ENCODE measurements at places on chromosomes 12 and 14. TPM values are rescaled to one million over a fixed set of nuclear protein-coding genes. Genes with fewer than 3 reads are reported as not detected.

The PTPRQ gene
- not detected for total RNA-seq

The PTCSC3 gene
- total RNA-seq = not detected

The FOXN4 gene
- total RNA-seq = not detected

The KLRC1 gene
- 1.5 TPM for total RNA-seq

The RIPK3 gene
- 5.9 TPM for total RNA-seq

The TTC7B gene
- total RNA-seq = 5.0 TPM

The HOXC13 gene
- total RNA-seq = not detected

The JPH4 gene
- 0.13 TPM for total RNA-seq

The TARBP2 gene
- total RNA-seq = 64.3 TPM

The OR4K13 gene
- total RNA-seq = not detected

The SLC2A14 gene
- not detected for total RNA-seq

The KLHL42 gene
- total RNA-seq = 14.3 TPM

The CLEC4D gene
- total RNA-seq = not detected

The NUP107 gene
- total RNA-seq = 127 TPM

The SLC6A15 gene
- 0.11 TPM for total RNA-seq

The NRXN3 gene
- not detected for total RNA-seq

The EGLN3 gene
- 2.8 TPM for total RNA-seq

The DNAJC22 gene
- total RNA-seq = not detected

The HCFC2 gene
- total RNA-seq = 7.6 TPM

The DEPDC4 gene
- total RNA-seq = 1.2 TPM

The CD9 gene
- 1.6 TPM for total RNA-seq

The APAF1 gene
- 9.2 TPM for total RNA-seq

The SYCP3 gene
- not detected for total RNA-seq

The ASIC1 gene
- total RNA-seq = 2.8 TPM

The P2RX7 gene
- total RNA-seq = 2.9 TPM

The CELA1 gene
- not detected for total RNA-seq

The SLCO1C1 gene
- total RNA-seq = not detected

The TUBA1B gene
- total RNA-seq = 2,095 TPM

The A2M gene
- 2.1 TPM for total RNA-seq

The PZP gene
- total RNA-seq = not detected

The PIANP gene
- 0.40 TPM for total RNA-seq

The ZDHHC22 gene
- total RNA-seq = not detected

The OR6C6 gene
- total RNA-seq = not detected

The IL26 gene
- 2.6 TPM for total RNA-seq

The ADAMTS20 gene
- not detected for total RNA-seq

The ANO2 gene
- total RNA-seq = not detected

The IL31 gene
- total RNA-seq = 3.1 TPM

The TCTN1 gene
- 3.6 TPM for total RNA-seq

The ANO4 gene
- total RNA-seq = not detected

The IAPP gene
- total RNA-seq = not detected

The TBX5 gene
- total RNA-seq = not detected

The MYH7 gene
- total RNA-seq = not detected

The GLS2 gene
- total RNA-seq = 1.7 TPM

The SLC4A8 gene
- 0.82 TPM for total RNA-seq

The TRPV4 gene
- total RNA-seq = not detected

The C12orf56 gene
- total RNA-seq = not detected

The FBRSL1 gene
- 112 TPM for total RNA-seq

The PLEKHD1 gene
- 0.10 TPM for total RNA-seq

The BCL11B gene
- total RNA-seq = 62.4 TPM

The APOF gene
- total RNA-seq = 0.16 TPM

The FAR2 gene
- 2.5 TPM for total RNA-seq

The FAM216A gene
- total RNA-seq = 41.7 TPM

The ALX1 gene
- not detected for total RNA-seq

The OVCH1 gene
- not detected for total RNA-seq

All from activated T-cell treated with anti-CD3 and anti-CD28 coated beads, Interleukin-2, amount 50 U/mL, for 4 hours (primary cell).